ENCODE measurements at places on chromosomes 6 and 20.

DNA sequence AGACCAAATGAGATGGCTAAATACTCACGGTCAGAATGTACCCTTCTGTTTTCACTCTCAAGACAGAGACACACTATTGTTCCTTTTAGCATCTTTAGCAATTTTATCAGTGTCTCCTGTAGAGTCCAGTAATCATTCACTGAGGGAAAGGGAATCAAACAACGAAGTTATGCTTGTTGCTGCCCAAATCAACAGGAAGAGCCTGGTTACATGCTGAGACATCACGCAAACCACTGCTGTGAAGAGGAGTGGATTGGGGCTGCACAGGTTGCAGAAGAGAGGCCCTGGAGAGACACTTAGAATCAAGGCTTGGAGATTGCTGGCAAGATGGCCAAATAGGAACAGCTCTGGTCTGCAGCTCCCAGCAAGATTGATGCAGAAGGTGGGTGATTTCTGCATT is 40.5 kb upstream of the B3GAT2 start:
- H3K4me1 ChIP-seq = no peaks in the 10 kb centered on the region
- H3K27me3 ChIP-seq = peaks cover 4% of the 10 kb centered on the region
- H3K27ac ChIP-seq = no peak overlapping the region
- H3K36me3 ChIP-seq = no peaks in the 10 kb centered on the region
- H3K4me3 ChIP-seq = no peak overlapping the region

GRCh38 chr20:44031001-44031574 is 116.4 kb downstream of the TOX2 start:
- no peak overlapping the region for H3K4me3 ChIP-seq
- peak overlapping the region; percentile 59 for H3K27ac ChIP-seq
- DNase-seq = no peak
- no peaks in the 10 kb centered on the region for H3K36me3 ChIP-seq
- H3K4me1 ChIP-seq = peaks cover 59% of the 10 kb centered on the region

DNA sequence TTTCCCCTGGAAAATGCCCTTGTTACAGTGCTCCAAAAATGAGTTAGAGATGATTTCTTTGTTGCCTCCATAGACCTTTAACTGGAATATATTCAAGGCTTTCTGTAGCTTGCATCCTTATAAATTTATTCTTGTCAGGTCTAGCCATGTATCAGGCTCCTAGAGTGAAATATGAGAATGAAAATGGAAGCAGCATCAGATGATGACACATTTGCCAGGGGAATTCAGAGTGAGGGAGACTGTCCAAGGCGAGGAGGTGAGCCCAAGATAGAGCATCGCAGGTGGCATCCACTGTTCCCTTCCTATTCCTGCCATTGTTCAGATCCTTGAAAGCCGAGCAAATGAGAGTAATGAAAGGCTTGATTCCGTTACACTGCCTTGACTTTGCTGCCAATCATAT is 386.8 kb downstream of the SAMD5 start:
- H3K4me1 ChIP-seq = no peaks in the 10 kb centered on the region
- H3K36me3 ChIP-seq = no peaks in the 10 kb centered on the region
- no peak overlapping the region for H3K4me3 ChIP-seq

DNA sequence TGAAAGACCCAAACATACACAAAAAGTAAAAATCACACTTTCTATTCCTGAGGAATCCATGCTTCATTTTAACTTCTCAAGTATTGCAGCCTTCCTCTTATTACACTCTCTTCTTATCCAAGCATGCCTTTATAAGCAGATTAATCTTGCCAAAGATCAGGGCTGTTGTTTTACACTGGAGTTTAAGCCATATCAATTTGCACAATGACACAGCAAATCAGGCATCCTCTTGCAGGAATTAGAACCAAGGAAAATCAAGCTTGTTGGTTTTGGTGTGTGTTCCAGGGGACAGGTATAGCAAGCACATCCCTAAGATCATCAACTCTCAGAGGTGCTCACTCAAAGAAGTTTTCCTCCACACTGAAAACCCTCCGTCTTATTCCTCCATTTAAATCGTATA is 69.5 kb downstream of the CYP39A1 start:
- no peak overlapping the region for H3K4me3 ChIP-seq
- no peaks in the 10 kb centered on the region for H3K36me3 ChIP-seq
- H3K4me1 ChIP-seq = no peaks in the 10 kb centered on the region
- DNase-seq = no peak
- peaks cover 38% of the 10 kb centered on the region for H3K27me3 ChIP-seq

DNA sequence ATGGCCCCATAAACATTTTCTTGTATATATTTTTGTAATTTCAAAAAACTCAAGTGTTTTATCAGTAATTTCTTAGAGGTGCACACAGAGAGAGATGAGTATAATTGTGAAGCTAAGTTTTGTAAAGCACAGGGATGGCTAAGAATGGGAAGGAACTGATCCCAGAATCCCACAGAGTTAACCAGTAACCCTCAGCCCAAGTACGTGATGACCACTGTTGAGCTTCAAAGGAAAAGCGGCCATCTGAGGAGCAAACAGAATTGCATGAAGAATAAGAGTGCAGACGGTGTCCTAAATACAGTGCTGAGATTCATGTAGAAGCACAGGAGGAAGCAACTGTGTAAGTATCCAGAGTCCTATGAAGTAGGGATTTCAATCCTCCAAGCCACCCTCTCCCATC is 28.1 kb upstream of the HLA-C start:
- H3K4me3 ChIP-seq = no peak overlapping the region
- no peaks in the 10 kb centered on the region for H3K36me3 ChIP-seq
- no peak overlapping the region for H3K27ac ChIP-seq
- H3K27me3 ChIP-seq = peaks cover 51% of the 10 kb centered on the region
